Stimulated activated naive CD4-positive, alpha-beta T cell treated with Interleukin-2 at 50 U/mL for 16 hours (primary cell): ENCODE measurements at places on chromosomes 12 and 14.

DNA sequence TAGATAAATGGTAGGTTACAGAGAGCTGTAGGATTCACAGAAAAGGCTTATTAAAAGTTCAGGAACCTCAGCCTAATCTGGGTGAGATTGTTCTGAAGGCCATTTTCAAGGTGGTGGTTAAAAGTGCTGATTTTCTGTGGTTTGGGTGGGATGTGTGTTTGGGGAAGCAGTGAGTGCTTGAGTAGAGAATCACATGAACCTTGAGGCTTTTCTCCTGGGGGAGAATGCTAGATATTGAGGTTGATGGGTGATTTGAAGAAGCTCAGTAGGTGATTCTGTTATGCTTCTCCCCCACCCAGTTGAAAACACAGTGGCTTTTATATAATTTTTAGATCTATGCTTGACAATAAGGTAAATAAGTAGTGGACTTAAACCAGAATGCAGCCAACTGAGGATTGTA is 420.9 kb downstream of the PCNX1 start:
- DNase-seq, result no peak

DNA sequence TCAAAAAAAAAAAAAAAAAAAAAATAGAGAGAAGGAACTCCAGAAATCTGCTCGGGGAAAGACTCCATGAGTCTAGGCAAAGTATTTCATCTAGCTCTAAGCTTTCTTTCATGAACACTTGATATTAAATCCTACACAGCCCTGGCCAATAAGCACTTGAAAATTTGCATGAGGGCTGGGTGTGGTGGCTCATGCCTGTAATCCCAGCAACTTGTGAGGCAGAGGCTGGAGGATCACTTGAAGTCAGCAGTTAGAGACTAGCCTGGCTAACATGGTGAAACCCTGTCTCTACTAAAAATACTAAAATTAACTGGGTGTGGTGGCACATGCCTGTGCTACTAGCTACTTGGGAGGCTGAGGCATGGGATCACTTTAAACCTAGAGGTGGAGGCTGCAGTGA is 13.1 kb upstream of the METAP2 start:
- no peak for DNase-seq

DNA sequence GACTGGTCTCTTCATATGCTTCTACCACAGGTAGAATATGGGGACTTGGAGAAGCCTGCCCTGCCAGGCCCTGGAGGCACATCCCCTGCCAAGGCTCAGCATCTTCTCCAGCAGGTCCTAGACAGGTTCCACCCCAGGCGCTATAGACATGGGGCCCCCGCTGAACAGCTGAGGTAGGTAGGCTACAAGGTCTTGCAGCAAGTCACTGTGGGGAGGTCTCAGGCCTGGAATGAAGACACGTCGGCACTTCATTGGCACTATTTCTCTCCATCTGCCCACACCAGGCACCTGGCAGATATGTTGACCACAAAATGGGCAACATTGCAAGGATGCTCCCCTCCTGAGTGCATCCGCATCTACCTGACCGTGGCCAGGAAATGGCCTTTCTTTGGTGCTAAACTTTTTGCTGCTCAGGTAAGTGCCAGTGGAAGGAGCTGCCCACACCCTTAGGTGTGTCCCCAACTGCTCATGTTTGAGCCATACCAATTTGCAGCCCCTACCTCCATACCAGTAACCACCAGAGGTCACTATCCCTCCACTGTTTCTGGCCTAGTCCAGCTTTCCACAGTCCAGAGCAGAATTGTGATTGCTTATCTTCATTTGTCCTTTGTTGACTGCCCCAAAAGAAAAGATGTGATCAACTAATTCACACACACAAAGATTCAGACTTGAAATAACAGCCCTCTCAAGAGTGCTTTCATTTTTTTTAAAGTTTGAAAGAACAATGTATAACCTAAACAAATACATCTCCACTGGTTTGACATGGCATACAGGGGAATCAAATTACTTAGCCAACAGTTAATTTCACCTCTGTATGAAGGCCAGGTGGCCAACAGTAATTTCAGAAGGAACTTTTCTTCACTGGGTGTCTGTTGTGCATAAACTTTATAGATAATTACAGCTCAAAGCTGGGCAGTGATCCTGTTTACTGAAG is 16.1 kb downstream of the PIGH start:
- DNase-seq, result no peak

DNA sequence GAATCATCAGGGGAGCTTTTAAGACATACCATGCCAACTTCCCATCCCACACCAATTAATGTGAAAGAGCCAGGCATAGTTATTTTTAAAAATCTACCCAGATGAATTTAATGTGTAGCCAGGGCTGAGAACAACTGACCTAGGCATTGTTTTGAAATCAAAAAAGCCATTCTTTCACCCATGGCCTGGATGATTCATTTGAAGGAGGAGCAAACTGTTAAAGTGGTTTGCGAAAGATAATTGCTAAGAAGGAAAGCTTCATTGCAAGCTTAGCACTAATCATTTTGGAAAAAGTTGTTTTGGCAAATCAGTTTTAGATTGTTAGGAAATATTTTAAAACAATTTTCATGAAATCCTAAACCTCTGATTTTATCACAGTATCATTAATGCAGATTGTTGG is 2.1 kb upstream of the GTSF1 start:
- no peak for DNase-seq

GRCh38 chr12:58629376-58629775 is 290.9 kb downstream of the LRIG3 start:
- DNase-seq, result no peak

GRCh38 chr14:36901861-36902260 is 240.2 kb downstream of the PAX9 start:
- no peak for DNase-seq
